ENCODE measurements at places on chromosomes 16 and 17.

DNA sequence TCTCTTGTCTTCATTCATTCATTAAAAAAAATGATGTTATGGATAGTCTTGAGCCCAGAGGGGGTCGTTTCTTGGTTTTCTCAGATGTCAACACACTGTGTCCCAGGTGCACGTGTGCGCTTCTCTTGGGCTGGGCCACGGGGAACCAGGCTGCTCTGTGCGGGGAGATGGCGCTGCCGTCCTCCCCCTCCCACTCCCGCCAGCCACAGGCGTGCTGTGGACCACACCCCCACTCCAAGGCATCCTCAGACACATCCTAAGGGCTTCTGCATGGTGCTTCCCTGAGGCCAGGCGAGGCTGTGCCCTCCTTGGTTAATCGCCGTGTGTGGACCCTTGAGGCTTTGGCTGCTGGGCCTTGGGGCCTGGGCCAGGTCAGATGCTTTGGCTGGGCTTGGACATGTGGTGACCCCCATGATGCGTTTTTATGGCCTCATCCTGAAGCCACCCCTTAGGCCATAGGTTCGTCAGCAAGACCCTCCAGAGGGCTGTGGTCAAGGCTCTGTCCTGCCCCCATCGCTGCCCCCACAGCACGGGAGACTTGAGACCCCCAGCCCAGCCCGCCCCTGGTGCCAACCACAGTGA, 245.7 kb upstream of the CIBAR2 start:
- no peak for DNase-seq

- no peak for DNase-seq
These were observed 33.8 kb upstream of the KPNB1 start for GRCh38 chr17:47615766-47616424.

DNA sequence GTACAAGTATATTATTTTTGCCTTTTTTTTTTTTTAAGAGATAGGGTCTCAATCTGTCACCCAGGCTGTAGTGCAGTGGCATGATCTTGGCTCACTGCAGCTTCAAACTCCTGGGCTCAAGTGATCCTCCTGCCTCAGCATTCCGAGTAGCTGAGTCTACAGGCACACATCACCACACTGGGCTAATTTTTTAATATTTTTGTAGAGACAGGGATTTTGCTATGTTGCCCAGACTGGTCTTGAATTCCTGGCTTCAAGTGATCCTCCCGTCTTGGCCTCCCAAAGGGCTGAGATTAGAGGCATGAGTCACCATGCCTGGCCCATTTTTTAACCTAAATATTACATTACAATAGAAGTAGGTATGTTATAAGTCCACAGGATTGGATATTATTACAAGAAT, 3.2 kb downstream of the TERB1 start:
- DNase-seq = no peak

DNA sequence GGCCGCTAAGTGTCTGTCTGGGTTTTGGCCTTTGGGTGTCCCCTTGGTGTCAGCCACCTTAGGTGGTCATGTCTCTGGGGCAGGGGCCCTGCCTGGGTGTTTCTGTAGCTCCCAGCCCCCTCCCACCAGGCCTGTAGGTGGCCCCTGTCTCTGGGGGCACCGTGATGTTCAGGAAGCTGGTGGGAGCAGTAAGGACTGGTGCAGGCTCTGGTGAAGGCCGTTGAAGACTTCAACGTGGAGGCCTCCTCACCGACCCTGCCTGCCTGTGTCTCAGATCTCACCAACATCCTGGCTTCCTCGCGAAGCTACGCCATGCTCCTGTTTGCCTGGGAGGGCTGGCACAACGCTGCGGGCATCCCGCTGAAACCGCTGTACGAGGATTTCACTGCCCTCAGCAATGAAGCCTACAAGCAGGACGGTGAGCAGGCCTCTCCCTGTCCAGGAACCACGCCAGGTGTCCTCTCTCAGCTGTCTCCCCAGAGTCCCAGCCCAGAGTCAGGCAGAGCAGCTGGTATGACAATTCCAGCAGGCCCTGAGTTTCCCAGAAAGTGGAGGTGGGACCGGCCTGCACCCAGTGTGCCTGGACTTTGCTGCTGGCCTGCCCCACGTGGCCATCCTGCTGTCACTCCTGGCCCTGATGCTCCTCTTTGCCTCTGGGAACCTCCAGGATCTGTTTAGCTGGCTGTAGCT, 2.8 kb downstream of the ACE start:
- DNase-seq = no peak

GRCh38 chr17:3003296-3004149, 59.9 kb downstream of the OR1D5 start:
- no peak for DNase-seq

DNA sequence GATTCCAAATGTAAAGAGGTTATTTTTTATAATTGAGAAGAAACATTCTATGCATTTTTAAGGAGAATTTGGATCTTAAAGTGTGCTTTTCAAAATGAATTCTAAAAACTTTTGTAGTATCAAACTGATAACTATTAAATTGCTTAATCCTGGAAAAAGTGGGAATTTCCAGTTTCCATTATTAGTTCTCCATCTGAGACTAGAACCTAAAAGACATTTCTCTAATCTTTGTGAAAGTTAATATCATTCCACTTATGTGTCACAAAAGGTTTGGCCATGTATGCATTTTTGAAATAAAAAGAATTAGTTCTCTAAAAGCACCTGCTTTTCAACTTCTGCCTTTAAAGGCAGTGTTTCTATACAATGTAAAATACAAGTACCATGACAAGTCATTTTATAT, 155.0 kb downstream of the BCAS3 start:
- DNase-seq = no peak

DNA sequence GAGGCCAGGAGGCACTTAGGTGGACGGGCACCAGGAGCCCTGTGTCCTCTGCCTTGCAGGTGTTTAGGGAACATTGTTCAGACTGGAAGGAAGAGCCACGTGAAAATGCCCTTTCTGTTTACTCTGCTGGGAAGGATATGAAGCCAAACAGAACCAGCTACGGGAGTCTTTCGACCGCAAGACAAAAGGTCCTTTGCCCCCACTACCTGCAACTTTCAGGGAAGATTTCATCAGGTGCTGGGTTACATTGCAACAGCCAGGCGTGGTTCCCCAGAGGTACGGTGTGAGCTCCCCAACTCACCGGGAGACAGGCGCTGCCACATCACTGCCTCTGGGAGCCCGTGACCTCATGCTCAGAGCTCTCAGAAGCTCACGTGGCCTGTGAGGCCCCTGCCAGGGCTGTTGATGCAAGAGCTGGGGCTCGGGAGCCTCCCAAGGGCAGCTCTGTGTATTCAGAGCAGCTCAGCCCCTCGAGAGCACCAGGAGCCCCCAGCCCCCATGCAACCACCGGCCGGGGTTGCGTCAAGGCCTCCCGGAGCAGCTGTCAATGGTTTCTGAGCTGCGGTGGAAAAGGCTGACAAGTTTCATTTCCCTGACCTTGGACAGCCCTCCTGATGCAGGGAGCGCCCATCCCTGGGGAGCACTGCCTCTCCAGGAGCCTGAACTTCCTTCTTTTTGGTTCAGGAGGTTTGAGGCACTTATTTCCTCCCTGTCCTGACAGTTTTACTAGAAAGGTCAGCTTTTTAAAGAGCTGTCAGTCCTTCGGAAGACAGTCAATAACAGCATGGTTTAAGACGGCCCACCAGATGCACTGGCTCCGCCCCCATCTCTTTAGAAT, 42.1 kb downstream of the TBC1D16 start:
- peak; percentile 84 for DNase-seq
